ENCODE measurements at places on chromosomes 11 and 22. TPM values are rescaled to one million over a fixed set of nuclear protein-coding genes. Genes with fewer than 3 reads are reported as not detected.

GRCh38 chr11:62497132-62497801 lies 49.3 kb downstream of the AHNAK start:
- no peaks in the 10 kb centered on the region for H3K36me3 ChIP-seq
- no peak overlapping the region for H3K4me3 ChIP-seq
- no peaks in the 10 kb centered on the region for H3K4me1 ChIP-seq
- H3K27ac ChIP-seq, result peak overlapping the region; percentile 37
- DNase-seq, result no peak
- H3K27me3 ChIP-seq, result no peaks in the 10 kb centered on the region

DNA sequence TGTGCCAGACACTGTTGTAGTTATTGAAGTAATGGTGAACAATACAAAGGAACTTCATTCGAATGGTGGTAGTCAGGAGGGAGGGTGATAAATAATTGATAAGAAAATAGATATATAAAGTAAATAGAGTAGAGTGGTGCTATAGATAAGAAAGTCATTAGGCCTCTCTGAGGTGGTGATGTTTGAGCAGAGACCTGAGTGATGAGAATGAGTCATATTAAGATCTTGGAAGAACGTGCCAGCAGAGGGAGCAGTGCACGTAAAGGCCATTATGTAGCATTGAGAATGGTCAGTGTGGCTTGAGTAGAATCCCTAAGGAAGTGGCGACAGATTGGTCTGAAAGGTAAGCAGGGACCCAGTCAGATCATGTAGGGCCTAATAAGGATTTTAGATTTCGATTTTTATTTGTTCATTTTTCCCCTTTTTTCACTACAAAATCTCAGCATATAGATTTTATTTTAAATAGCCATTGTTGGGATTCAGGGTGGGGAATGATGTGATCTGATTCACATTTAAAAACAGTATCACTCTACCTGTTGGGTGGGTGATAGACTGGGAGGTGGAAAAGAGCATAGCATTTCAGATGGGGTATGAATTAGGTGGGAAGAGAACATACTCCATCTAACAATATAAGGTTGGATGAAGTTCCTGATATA lies 44.7 kb downstream of the CCDC90B start:
- no peak for DNase-seq
- no peaks in the 10 kb centered on the region for H3K36me3 ChIP-seq
- no peak overlapping the region for H3K27ac ChIP-seq
- H3K4me3 ChIP-seq, result no peak overlapping the region
- no peaks in the 10 kb centered on the region for H3K27me3 ChIP-seq

- H3K4me3 ChIP-seq, result no peak overlapping the region
- H3K36me3 ChIP-seq, result no peaks in the 10 kb centered on the region
- DNase-seq, result no peak
- H3K27me3 ChIP-seq, result no peaks in the 10 kb centered on the region
Measured at GRCh38 chr11:26527685-26528084, 44.4 kb downstream of the MUC15 start.

DNA sequence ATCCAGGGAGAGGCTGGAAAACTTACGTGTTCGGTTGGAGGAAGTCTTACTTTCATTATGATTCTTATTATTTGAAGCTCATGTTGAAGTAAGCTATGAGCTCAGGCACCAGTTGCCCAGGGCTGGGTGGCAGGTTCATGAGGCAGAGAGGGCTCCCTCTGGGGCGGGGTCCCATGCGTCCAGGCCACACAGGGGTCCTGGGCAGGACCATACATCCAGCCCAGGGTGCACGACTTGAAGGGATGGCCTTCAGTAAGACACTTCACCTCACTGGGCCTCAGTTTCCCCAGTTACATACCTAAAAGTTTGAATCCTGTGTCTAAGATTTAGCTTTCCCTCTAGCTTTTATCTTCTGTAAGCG lies 107.3 kb upstream of the B3GAT1 start:
- H3K4me1 ChIP-seq, result no peaks in the 10 kb centered on the region
- H3K4me3 ChIP-seq, result no peak overlapping the region
- no peaks in the 10 kb centered on the region for H3K27me3 ChIP-seq

DNA sequence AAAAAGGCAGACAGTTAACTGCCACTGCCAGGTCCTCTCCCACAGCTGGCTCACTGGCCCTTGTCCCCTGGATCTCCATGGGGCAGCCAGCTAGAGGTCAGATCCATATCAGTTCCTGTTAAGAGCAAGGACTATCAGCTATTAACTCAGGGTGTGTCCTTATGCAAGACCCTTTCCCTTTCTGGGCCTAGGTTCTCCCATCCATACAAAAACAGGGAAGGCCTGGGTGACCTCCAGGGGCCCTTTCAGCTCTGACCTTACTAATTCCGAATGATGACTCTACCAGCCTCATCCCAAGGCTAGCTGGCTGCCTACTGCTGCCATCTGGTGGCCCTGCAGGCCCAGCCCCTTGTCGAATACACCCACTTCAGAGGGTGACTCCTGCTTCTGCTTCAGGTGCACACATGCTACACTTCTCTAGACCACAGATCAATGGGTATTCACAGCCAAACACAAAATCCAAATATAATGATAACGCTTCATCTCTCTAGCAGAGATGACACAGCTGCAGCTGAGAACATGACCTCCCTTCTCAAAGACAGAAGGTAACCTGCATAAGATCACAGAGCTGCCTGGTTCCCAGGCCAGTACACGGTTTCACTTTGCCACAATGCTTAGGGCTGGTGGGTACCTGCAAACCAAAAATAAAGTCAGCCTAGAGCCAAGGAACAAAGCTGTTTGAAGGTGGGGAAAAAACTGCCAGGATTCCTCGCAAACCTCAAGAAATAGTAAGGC lies 34.1 kb downstream of the SERGEF start:
- peaks cover 6% of the 10 kb centered on the region for H3K4me1 ChIP-seq
- DNase-seq, result no peak
- peaks cover 19% of the 10 kb centered on the region for H3K36me3 ChIP-seq
- no peak overlapping the region for H3K4me3 ChIP-seq
- H3K27ac ChIP-seq, result no peak overlapping the region

DNA sequence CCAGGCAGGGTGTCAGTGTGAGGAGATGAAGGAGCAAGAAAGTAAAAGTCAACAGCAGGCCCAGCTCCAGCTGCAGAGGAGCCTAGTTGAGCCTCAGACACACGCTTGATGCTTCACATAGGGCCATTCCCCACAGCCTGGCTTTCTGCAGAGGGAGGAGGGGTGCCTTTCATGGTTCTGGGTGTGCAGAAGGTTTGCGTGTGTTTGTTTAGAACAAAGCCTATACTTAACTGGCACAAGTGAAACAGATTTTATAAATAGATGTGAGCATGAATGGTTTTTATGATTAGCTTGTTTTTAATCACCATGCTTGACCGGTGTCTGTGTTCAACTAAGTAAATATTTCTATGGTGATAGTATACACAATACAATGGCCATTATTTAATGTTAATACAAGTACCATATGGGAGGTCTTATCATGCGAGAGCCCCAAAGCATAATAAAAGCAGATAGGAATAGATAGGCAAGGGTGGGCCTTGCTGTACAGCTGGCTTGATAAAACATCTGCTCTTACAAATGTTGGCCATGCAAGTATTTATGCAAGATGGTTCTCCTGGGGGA lies 290.2 kb downstream of the ETS1 start:
- DNase-seq, result no peak
- no peaks in the 10 kb centered on the region for H3K27me3 ChIP-seq
- H3K27ac ChIP-seq, result peak overlapping the region; percentile 82
- H3K4me1 ChIP-seq, result peaks cover 70% of the 10 kb centered on the region

- peaks cover 93% of the 10 kb centered on the region for H3K27me3 ChIP-seq
- peak overlapping the region; percentile 59 for H3K4me3 ChIP-seq
- H3K4me1 ChIP-seq, result peaks cover 66% of the 10 kb centered on the region
Measured at GRCh38 chr11:76208438-76209374, 2.4 kb upstream of the WNT11 start.

DNA sequence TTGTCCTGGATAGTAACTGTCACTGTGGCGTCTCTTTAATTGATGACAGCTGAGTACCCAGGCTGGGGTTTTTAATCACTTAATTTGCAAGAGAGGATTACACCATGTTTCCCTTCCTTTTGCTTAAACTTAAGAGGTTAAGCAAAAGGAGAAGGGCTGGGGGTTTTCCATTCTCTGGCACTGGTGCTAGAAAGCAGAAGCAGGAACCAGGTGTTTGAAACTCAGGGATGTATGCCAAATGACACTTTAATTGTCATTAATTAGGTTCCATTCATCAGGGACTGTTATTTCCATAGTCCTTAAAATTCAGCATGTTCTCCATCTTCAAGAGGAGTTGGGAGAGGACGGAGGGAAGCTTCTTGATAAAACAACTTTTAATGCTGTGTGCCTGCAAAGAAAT lies 746.2 kb downstream of the NELL1 start:
- no peak overlapping the region for H3K4me3 ChIP-seq
- no peak for DNase-seq
- no peak overlapping the region for H3K27ac ChIP-seq
- no peaks in the 10 kb centered on the region for H3K36me3 ChIP-seq

DNA sequence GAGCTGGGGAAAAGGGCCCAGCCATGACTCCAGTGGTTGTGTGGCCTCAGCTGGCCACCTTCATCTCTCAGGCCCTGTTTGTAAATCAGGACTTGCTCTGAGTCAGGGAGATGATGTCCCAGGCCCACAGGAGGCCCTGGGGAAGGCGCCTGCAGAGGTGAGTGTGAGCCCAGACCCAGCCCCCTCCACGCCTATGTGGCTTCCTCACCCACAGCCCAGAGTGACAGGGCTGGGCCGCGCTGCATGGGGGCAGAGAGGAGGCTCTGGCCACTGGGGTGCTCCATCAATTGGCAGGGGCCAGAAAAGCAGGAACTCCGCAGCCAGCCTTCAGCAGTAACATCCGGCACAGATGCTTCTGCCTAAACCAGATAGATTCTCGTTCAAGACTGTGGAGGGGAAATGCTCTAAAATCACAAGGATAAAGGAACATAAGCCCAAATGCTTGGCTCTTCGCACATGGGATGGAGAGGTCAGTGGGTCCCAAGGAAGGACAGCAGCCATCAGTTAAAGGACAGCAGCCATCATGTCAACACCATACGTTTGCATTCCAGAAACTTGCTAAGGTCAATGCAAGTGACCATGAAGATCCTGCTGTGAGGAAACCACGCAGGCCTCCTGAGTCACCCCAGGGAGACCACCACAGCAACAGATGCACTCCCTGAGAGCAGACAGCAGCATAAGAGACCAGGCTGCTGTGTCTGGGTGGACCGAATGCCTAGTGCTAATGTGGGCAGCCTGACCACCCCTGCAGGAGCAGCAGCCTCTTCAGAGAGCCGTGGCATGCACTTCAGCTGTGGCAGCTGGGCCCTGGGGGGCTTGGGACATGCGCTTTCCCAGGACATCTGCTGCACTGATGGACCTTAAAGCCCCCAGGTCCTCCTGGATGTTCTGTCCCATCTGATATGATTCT lies 28.3 kb downstream of the OSBPL5 start:
- peak; percentile 78 for DNase-seq
- H3K27me3 ChIP-seq, result no peaks in the 10 kb centered on the region
- H3K27ac ChIP-seq, result peak overlapping the region; percentile 54
- no peak overlapping the region for H3K4me3 ChIP-seq

- peaks cover 56% of the 10 kb centered on the region for H3K4me1 ChIP-seq
- H3K4me3 ChIP-seq, result no peak overlapping the region
- no peaks in the 10 kb centered on the region for H3K27me3 ChIP-seq
- DNase-seq, result peak; percentile 78
Measured at GRCh38 chr11:134584706-134585445, 172.8 kb upstream of the B3GAT1 start.

GRCh38 chr22:27638329-27639233 lies 163.0 kb downstream of the MN1 start:
- DNase-seq, result no peak
- H3K36me3 ChIP-seq, result no peaks in the 10 kb centered on the region
- no peaks in the 10 kb centered on the region for H3K27me3 ChIP-seq
- no peak overlapping the region for H3K27ac ChIP-seq
- H3K4me3 ChIP-seq, result no peak overlapping the region

DNA sequence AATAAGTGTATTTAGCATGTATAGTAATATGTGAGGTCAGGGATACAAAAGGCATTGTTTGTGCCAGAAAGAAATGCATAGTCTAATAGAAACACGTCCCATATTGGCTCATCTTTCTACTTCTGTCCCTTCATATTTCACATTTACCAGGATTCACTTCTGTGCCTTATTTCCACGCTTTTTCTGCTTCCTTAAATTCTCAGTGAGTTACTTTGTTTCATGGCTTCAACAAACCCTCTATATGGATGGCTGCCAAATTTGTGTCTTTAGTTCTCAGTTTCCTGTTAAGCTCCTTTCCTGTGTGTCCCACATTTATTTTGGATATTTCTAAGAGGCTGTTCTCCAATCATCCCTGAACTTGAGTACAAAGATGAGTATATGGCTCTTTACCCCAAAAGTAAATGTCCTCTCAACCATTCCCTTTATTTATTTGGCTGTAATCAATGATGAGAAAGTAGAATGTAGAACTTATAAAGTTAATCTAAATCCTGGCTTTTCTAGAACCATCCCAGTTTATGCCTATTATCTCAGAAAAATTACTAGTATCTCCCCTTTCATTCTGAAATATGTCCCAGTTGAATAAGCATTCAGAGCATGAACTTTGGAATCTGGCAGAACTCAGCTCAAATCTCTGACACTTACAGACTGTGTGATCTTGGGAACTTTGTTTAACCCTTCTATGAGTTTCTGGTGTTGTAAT lies 23.5 kb downstream of the OR8B12 start:
- no peak overlapping the region for H3K4me3 ChIP-seq
- H3K4me1 ChIP-seq, result no peaks in the 10 kb centered on the region
- no peak overlapping the region for H3K27ac ChIP-seq
- H3K36me3 ChIP-seq, result no peaks in the 10 kb centered on the region
- DNase-seq, result no peak

- no peaks in the 10 kb centered on the region for H3K4me1 ChIP-seq
- DNase-seq, result no peak
- H3K4me3 ChIP-seq, result no peak overlapping the region
- no peaks in the 10 kb centered on the region for H3K27me3 ChIP-seq
- H3K36me3 ChIP-seq, result no peaks in the 10 kb centered on the region
Measured at GRCh38 chr11:101428918-101429317, 154.9 kb downstream of the TRPC6 start.

DNA sequence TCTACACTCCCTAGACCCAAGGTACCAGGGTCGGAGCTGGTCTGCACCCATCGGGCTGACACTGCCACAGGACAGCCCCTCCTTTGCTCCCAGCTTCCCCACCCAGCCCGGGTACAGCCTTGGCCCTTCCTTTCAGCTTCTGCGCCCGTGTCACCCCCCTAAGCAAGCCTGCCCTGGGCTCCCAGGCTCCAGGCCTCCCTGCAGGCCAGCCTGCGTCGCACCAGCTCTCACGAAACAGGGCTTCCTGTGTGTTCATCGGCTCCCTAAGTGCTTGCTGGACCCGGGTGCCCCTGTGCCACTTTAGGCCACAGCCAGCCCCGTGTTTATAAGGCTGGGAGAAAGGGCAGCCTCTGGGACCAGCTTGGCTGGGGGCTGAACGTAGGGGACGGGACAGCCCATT lies 21.1 kb downstream of the FLRT1 start:
- no peak overlapping the region for H3K27ac ChIP-seq
- H3K27me3 ChIP-seq, result peaks cover 3% of the 10 kb centered on the region
- DNase-seq, result no peak
- no peaks in the 10 kb centered on the region for H3K36me3 ChIP-seq

DNA sequence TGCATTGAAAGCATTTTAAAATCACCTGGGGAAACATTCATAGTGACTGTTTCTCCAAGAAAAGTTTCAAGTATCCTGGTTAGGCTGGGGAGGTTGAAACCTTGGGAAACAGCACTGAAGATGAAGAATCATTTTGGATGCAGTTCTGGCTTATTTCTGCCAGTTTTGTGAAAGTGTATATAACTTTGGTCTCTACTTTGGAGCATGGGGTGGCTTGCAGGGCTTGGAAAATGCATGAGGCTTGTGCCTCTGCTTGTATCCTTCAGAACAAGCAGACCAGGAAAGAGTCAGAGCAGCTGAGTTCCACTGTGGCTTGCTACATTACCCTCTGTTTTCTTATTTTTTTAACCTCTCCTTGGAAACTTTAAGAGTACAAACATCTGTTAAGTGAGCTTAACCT lies 19.5 kb downstream of the SLC5A12 start:
- no peak overlapping the region for H3K27ac ChIP-seq
- no peaks in the 10 kb centered on the region for H3K4me1 ChIP-seq
- H3K27me3 ChIP-seq, result no peaks in the 10 kb centered on the region
- no peaks in the 10 kb centered on the region for H3K36me3 ChIP-seq

Gene IRF7
- 88.6 TPM for total RNA-seq

Gene SLC5A4
- 2.0 TPM for total RNA-seq

Data from spleen (tissue), 13 donors.